ENCODE measurements at places on chromosomes 7 and 10.

GRCh38 chr7:116601426-116601825 lies 70.6 kb upstream of the MET start:
- DNase-seq, result no peak

GRCh38 chr10:26715137-26715487 lies 17.6 kb downstream of the PDSS1 start:
- DNase-seq, result no peak

- DNase-seq, result no peak
Measured at GRCh38 chr10:121648493-121648892, 50.2 kb upstream of the FGFR2 start.

GRCh38 chr7:49159536-49159935 lies 235.2 kb downstream of the CDC14C start:
- DNase-seq, result no peak

- DNase-seq, result no peak
Measured at GRCh38 chr7:150790416-150791075, 9.6 kb downstream of the TMEM176B start.

- no peak for DNase-seq
Measured at GRCh38 chr7:151082141-151083070, 887 bp downstream of the TMUB1 start.

GRCh38 chr7:112381311-112382091 lies 68.8 kb upstream of the IFRD1 start:
- DNase-seq, result no peak

DNA sequence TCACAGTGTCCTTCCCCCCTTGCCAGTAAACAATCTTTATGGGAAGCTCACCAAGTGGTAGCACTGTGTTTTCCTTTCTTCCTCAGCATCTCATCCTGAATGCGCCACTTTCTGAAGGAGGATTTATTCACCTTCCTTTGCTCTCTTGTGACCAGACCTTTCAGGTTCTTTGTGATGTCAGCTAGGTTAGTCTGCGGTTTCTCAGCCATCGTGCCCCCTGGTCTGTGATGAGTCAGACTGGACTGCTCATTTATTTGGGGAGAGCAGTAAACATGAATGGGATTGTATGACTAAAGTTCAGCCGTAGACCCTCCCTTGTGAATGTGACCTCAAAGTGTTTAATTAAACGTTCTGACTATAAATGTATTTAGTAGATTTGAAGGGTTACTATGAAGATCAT lies 235.1 kb upstream of the CELF2 start:
- no peak for DNase-seq

DNA sequence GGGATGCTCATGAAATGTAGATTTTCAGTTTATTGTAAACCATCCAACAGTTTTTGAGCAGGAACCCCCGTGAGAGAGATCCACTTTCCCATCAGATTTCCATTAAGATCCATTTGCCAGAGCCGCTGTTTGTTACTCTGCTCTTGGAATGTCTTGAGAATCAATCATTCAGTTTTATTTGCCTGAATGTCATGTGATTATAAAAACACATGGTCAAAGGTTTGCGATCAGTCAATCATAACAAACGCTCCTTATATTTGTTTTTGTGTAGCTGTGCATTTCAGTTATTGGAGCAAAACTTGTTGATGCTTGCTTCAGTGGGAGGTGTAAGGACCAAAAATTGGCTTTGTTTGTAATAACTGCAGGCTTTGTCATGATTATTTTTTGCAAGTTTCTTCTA lies 155.8 kb upstream of the RHOBTB1 start:
- DNase-seq, result no peak

- DNase-seq, result no peak
Measured at GRCh38 chr10:34286136-34286739, 528.9 kb downstream of the PARD3 start.

- DNase-seq, result no peak
Measured at GRCh38 chr7:143484119-143484518, 6.4 kb downstream of the TAS2R41 start.

GRCh38 chr7:142308918-142309317 lies 51.1 kb upstream of the PRSS58 start:
- no peak for DNase-seq

GRCh38 chr7:133023370-133024071 lies 58.4 kb downstream of the CHCHD3 start:
- no peak for DNase-seq

DNA sequence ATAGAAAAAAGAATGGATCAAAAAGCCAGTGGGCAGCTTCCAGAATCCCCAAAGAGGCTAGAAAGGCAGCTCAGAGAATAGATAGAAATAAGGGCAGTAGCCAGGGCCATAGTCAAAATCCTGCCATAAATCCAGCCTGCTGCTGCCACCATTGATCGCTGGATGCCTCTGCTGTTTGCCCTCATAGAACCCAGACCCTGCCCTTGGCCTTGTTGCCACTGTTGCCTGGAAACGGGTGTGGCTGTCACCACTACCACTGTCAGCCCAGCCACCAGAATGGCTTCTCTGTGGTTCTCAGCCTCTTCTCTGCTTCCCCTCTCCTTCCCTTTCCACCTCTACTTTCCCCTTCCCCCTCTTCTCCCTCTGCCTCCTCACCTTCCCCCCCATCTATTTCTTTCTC lies 57.8 kb downstream of the HHEX start:
- no peak for DNase-seq

DNA sequence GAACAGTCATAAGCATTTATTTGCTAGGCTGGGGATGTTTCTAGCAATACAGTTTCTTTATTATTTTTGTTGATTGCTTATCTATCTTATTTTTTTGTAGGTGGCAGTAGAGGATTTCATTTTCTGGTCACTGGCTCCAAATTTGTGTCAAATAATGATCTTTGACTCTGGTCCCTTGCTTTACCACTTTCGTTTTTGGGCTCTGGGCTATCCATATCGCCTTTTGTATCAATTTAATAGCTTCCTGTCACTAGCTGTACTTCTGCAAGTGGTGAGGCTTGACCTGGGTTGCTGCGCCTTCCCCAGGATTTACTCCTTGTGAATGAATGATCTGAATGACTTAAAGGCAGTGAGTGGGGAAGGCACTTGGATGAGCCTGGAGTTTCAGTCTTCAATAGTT lies 48.4 kb downstream of the MDFIC start:
- DNase-seq, result no peak

GRCh38 chr7:100130608-100131453 lies 4.1 kb downstream of the MBLAC1 start:
- DNase-seq, result peak; percentile 10

DNA sequence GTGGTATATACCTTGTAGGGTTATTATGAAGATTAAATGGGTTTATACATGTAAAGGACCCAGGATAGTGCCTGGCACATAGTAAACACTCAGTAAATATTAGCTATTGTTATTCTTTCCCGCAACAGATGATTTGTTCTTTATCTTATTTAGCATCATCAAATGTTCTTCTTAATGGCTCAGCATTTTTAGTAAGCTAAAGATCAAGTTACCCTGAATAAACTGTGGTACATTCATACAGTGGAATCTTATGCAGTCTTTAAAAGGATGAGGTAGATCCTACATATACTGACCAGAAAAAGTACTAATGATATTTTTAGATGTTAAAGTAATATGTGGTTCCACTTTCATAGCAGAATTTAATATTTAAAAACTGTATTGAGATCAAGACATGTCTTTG lies 65.4 kb downstream of the ST7 start:
- no peak for DNase-seq

DNA sequence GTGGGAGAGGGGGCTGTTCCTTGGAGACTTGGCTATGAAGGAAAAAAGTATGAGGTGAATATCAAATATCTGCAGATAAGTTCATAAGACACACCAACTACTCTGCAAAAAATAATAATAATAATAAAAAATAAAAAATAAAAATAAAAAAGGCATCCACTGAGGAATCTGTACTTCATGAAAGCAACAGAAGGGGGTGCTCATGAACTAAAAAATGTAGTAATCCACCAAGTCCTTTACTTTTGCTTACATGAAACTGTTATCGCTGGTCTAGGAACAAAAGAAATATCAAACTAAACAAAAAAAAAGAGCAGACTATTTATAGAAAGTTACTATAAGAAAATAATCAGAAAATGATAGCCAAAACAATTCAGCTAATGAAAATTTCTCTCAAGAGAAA lies 579.0 kb downstream of the PHTF2 start:
- no peak for DNase-seq

- no peak for DNase-seq
Measured at GRCh38 chr7:86962623-86963022, 96.8 kb downstream of the ELAPOR2 start.

DNA sequence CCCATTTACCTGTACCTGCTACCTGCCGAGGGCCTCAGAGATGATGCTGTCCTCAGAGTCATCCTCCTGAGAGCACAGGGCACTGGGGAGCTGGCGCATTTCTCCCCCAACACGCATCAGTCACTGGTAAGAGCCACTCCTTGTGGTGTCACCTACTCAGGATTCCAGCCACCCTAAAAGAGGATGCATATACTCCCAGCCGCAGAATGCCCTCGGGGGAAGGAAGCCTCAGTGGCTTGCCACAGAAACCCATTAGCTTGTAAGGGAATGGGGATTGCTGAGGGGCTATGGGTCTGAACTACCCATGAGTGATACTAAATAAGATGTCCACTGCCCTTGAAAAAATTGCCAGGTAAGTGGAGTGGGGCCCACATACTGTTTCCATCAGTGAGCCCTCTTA lies 279.2 kb downstream of the WDR11 start:
- DNase-seq, result no peak

GRCh38 chr7:43454936-43455518 lies 127.9 kb upstream of the STK17A start:
- DNase-seq, result no peak

- no peak for DNase-seq
Measured at GRCh38 chr10:71497763-71498326, 101.1 kb downstream of the CDH23 start.

- DNase-seq, result no peak
Measured at GRCh38 chr10:70593513-70593890, 9.0 kb downstream of the PRF1 start.

GRCh38 chr10:79491143-79491835 lies 21.0 kb upstream of the EIF5AL1 start:
- no peak for DNase-seq

DNA sequence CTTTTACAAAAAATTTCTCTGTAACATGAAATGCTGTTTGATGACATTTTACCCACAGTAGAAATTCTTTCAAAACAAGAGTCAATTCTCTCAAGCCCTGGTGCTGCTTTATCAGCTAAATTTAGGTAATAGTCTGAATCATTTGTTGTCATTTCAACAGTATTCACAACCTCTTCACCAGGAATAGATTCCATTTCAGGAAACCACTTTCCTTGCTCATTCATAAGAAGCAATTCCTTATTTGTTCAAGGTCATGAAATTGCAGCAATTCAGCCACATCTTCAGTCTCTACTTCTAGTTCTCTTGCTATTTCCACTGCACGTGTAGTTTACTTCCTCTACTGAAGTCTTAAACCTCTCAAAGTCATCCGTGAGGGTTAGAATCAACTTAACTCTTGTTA lies 14.1 kb downstream of the STAG3 start:
- no peak for DNase-seq

- DNase-seq, result peak; percentile 71
Measured at GRCh38 chr7:74083117-74083876, at the start of gene LIMK1. TSS of gene LIMK1 (plus strand) at chr7:74083804. CDS start at chr7:74083991, 187 bp downstream.

- DNase-seq, result no peak
Measured at GRCh38 chr7:152974577-152974976, 215.0 kb downstream of the ACTR3B start.

GRCh38 chr10:70943841-70944466 lies 55.6 kb upstream of the PCBD1 start:
- no peak for DNase-seq

DNA sequence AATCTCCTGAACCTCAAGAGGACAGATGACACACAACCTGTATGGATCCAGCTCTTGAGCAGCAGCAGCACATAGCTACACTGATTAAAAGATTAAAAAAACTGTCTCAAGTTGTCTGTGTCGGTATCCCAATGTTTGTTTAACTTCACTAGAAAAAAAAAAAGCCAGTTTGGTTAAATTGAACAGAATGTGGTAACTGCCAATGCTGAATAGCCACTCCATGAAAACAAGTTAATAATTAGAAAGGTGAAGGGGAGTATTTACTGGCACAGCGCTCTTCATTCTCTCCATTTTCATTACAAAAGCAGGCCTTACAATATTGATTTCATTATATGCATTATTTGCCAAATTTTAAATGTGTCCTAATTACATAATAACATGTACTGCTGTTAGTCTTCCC lies 47.6 kb downstream of the GDI2 start:
- DNase-seq, result no peak

- DNase-seq, result no peak
Measured at GRCh38 chr7:139889186-139889871, 60.3 kb downstream of the TBXAS1 start.

DNA sequence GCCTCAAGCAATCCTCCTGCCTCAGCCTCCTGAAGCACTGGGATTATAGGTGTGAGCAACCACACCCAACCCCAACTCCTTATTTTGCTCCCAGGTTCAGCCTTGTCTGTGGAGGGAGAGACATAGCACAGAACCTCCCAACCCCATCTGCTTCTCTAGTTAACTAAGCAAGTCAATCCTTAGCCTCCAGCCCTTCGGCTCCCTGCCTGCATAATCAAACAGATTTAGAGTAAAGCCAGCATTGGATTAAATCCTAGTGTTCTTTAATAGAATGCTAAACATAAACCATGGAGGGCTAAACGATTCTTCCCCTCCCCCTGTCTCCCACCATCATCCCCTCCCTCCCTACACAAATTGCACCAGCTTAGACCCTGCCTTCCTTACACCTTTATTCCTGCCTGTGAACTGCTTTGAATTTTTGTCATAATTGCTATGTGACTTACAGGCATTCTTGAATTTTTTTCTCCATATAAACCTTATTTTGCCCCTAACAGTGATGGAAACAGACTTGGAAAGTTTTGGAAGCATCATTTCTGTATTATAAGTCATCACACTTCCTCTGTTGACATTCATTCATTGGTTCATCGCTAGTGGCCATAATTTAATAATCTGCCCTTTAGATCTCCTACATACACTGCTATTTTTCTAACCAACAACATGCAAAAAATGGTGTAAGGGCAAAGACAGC lies 72.6 kb upstream of the TOMM7 start:
- DNase-seq, result no peak

- DNase-seq, result no peak
Measured at GRCh38 chr7:46554688-46555422, 633.8 kb upstream of the IGFBP3 start.

- DNase-seq, result no peak
Measured at GRCh38 chr10:91054325-91054724, 133.4 kb upstream of the ANKRD1 start.

GRCh38 chr7:84568781-84569180 lies 374.2 kb upstream of the SEMA3A start:
- DNase-seq, result no peak

GRCh38 chr10:100216006-100216405 lies 13.4 kb downstream of the CHUK start:
- DNase-seq, result no peak

DNA sequence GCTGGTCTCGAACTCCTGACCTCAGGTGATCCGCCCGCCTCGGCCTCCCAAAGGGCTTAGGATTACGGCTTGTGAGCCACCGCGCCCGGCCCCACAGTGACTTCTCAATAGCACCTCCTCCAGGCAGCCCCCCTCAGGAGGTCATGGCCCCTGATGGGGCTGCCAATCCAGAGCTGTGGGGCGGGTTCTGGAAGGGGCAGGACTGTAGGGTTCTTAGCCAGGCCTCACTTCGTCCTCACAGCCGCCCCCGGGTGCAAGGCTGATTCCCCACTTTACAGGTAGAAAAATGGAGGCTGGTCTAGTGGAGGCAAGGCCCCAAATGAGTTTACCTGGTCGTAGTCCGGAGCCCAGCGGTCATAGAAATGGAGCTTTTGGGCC lies 638 bp downstream of the METTL27 start:
- DNase-seq, result no peak

- DNase-seq, result no peak
Measured at GRCh38 chr7:79063019-79063698, 390.3 kb downstream of the MAGI2 start.
